T-helper 17 cell (primary cell): ENCODE measurements at places on chromosomes 11 and 22.

DNA sequence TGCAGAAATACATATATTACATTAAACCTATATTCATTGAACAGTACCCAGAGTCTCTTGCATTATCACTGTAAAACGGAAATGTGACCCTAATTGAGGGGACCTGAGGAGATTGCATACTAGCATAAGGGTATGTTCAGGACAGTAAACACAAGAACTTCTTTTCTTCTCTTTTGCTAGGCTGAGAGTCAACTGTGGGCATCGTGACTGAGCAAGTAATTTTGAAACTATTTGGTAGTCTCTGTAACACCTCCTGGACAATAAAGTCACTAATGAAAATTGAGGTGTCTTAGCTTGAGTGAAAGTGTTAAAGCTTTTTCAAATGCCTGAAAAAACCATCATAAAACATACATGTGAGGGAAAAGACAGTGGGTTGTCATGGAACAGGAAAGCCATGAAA, 90.9 kb downstream of the PDHX start:
- DNase-seq: no peak
- H3K27ac ChIP-seq: peak overlapping the region; percentile 89
- peak overlapping the region; percentile 41 for H3K4me3 ChIP-seq
- peaks cover 19% of the 10 kb centered on the region for H3K4me1 ChIP-seq
- no peaks in the 10 kb centered on the region for H3K27me3 ChIP-seq

- H3K36me3 ChIP-seq: no peaks in the 10 kb centered on the region
- H3K4me1 ChIP-seq: peaks cover 10% of the 10 kb centered on the region
- H3K27me3 ChIP-seq: no peaks in the 10 kb centered on the region
- no peak for DNase-seq
These were observed 195.4 kb upstream of the ARHGAP20 start for GRCh38 chr11:110907629-110908028.

GRCh38 chr11:122709039-122709760, 53.7 kb downstream of the UBASH3B start:
- no peaks in the 10 kb centered on the region for H3K36me3 ChIP-seq
- H3K27me3 ChIP-seq: no peaks in the 10 kb centered on the region
- no peak overlapping the region for H3K4me3 ChIP-seq
- no peak for DNase-seq
- peaks cover 3% of the 10 kb centered on the region for H3K4me1 ChIP-seq

GRCh38 chr11:19218216-19218615, 16.4 kb upstream of the CSRP3 start:
- no peaks in the 10 kb centered on the region for H3K4me1 ChIP-seq
- H3K4me3 ChIP-seq: no peak overlapping the region
- no peak overlapping the region for H3K27ac ChIP-seq
- no peak for DNase-seq
- peaks cover 2% of the 10 kb centered on the region for H3K36me3 ChIP-seq

DNA sequence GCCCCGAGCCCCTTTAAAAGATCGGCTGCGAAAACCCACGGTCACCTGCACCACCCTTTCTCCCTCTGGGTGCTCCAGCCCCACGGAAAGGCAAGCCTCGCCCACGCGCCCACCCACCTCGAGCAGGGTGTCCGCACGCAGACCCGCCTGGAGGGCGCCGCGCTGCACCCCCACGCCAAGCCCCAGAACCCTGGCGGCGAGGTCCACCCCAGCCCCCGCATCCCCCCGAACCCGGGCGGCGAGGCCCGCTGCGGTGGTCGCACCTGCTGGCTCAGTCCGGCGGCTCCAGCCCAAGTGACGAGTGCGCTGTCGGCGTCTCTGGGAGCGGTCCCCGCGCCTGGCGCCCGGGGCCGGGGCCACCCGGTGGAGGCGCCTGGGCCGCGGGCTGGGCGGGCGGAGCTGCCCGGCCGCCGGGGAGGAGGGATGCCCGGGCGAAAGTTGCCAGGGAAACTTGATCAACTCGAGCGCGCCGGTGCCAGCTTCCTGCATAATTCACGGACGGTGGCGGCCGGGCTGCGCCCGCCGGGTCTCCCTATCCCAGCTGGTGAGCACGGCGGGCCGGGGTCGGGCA, 1.1 kb downstream of the SHANK2 start:
- no peaks in the 10 kb centered on the region for H3K4me1 ChIP-seq
- peak overlapping the region; percentile 73 for H3K4me3 ChIP-seq
- no peak for DNase-seq
- peaks cover 69% of the 10 kb centered on the region for H3K27me3 ChIP-seq

- no peak for DNase-seq
- no peaks in the 10 kb centered on the region for H3K27me3 ChIP-seq
- peak overlapping the region; percentile 75 for H3K27ac ChIP-seq
- no peaks in the 10 kb centered on the region for H3K36me3 ChIP-seq
These were observed 17.3 kb downstream of the FLI1 start for GRCh38 chr11:128711136-128711535.

- no peak overlapping the region for H3K4me3 ChIP-seq
- H3K27me3 ChIP-seq: no peaks in the 10 kb centered on the region
- no peak for DNase-seq
- H3K4me1 ChIP-seq: peaks cover 37% of the 10 kb centered on the region
- H3K27ac ChIP-seq: no peak overlapping the region
These were observed 25.0 kb downstream of the ARRB1 start for GRCh38 chr11:75326439-75326810.

DNA sequence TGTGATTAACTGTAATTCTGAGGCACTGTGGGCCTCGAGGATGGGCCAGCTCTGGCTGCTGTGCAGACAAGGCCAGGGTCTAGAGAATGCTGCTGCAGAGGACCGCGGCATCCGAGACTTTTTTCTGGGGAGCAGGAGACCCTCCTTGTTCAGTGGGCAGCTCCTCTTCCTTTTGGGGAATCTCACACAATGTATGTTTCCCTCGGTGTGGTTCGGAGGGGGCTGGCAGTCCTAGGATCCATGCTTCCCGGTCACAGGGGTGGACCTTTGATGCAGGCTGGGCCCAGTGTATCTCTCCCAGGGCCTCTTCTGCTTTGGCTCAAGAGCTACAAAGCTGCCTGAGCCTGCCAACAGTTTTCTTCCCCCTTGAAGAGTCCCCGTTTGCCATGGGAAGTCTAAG, 31.5 kb downstream of the MYEOV start:
- no peak overlapping the region for H3K27ac ChIP-seq
- H3K4me1 ChIP-seq: no peaks in the 10 kb centered on the region
- no peak overlapping the region for H3K4me3 ChIP-seq
- no peak for DNase-seq
- H3K27me3 ChIP-seq: no peaks in the 10 kb centered on the region
- H3K36me3 ChIP-seq: no peaks in the 10 kb centered on the region

DNA sequence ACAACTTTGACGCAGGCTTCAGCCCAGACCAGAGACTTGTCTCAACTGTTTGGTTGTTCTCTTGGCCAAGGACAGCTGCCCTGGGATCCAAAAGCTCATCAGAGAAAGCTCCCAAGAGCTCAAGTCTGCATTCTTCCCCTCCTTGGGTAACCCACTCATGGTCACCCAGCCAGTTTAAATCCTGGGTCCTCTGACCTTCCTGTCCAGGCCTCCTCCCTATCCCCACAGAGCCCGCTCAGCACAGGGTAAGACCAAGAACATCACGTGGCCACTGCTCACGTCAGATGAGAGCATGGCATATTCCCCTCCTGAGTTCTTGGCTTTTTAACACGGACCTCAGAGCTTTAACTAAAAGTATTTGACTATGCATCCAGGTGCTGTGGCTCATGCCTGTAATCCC, 25.8 kb downstream of the TSKU start:
- H3K27me3 ChIP-seq: peaks cover 41% of the 10 kb centered on the region
- H3K4me1 ChIP-seq: peaks cover 14% of the 10 kb centered on the region
- no peak for DNase-seq
- no peak overlapping the region for H3K4me3 ChIP-seq
